ENCODE measurements at places on chromosomes 6 and 20.

DNA sequence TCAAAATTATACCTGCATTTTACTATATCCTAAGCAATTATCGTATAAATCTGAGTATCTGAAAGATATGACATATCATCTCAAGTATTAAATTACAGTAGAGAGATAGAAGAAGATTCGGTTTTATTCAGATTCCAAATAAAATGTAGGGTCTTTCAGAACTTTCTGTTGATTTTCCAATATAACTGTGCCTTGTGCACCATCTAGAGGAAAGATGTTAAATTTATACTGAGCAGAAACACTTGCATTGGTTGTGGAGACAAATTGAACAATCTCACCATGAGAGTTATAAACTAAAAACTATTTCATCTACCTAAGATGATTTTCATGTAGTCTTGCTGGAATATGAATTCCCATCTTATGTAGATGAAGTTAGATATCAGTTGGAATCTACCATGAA lies 26.8 kb upstream of the HSF2 start:
- H3K4me1 ChIP-seq: peaks cover 8% of the 10 kb centered on the region
- no peak overlapping the region for H3K27ac ChIP-seq
- no peak for DNase-seq
- H3K4me3 ChIP-seq: no peak overlapping the region
- no peaks in the 10 kb centered on the region for H3K36me3 ChIP-seq
- peaks cover 10% of the 10 kb centered on the region for H3K27me3 ChIP-seq

- peak overlapping the region; percentile 83 for H3K4me3 ChIP-seq
- no peaks in the 10 kb centered on the region for H3K27me3 ChIP-seq
- no peak for DNase-seq
- peaks cover 35% of the 10 kb centered on the region for H3K4me1 ChIP-seq
- peaks cover 11% of the 10 kb centered on the region for H3K36me3 ChIP-seq
Measured at GRCh38 chr20:326645-327185, 1.4 kb downstream of the SOX12 start.

DNA sequence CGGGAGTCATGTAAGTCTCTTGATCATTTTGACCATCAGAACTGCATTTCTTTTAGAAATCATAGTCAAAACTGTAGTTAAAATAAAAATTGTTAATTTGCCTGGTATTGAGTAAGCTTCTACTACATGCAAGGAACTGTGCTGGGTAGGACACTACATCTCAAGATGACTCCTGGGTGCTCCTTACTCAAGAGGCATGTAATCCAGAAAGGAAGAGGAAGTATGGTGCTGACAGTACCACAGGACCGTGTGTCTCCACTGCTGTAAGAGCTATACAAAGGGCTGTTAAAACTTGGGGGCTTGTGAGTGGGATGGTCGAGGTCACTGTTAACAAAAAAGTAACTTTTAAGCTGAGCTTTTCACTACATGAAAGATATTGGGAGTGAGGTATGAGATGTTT lies 508.3 kb upstream of the SOX4 start:
- no peaks in the 10 kb centered on the region for H3K4me1 ChIP-seq
- peaks cover 44% of the 10 kb centered on the region for H3K36me3 ChIP-seq

DNA sequence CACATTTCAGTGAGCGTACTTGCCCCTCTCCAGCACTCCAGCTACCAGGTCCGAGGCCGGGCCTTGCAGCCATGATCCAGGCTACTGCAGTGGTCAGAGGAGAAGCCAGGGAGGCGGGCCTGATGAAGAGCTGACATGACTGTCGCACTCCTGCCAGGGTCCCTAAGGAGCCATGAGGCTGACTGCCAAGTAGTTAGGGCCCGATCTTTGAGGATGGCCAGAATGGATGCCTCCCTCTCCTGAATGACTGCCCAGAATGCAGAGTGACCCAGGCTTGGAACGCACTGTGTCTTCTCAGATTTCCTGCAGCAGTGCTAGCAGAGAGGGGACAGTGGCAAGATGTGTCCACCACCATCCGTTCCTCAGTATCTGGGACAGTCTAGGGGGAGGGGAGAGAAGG lies 24.7 kb upstream of the LRFN2 start:
- H3K27ac ChIP-seq: no peak overlapping the region
- H3K4me1 ChIP-seq: no peaks in the 10 kb centered on the region
- no peak overlapping the region for H3K4me3 ChIP-seq
- no peaks in the 10 kb centered on the region for H3K36me3 ChIP-seq
- peaks cover 43% of the 10 kb centered on the region for H3K27me3 ChIP-seq
- no peak for DNase-seq

DNA sequence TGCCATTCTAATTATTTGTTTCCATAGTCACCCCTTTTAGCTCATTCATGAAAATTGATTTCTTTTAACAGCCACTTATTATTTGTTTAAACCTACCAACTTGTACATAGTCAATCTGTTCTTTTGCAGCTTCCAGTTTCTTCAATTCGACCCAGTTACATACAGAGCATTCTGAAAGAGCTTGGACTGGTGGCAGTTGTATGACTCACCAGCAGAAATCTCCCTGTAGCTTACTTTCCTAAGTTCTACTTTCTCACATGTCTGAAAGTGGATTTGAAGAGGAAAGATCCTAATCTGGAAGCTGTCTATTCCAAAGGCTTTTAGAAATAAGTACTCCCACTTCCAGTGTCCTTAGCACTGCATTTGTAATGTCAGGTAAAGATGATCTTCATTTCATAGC lies 447.9 kb downstream of the HTR1B start:
- DNase-seq: no peak
- H3K27me3 ChIP-seq: no peaks in the 10 kb centered on the region
- no peak overlapping the region for H3K4me3 ChIP-seq
- H3K4me1 ChIP-seq: no peaks in the 10 kb centered on the region
- H3K36me3 ChIP-seq: no peaks in the 10 kb centered on the region

GRCh38 chr6:38517005-38517404 lies 122.7 kb downstream of the BTBD9 start:
- H3K27ac ChIP-seq: no peak overlapping the region
- no peaks in the 10 kb centered on the region for H3K36me3 ChIP-seq
- no peak for DNase-seq
- H3K27me3 ChIP-seq: no peaks in the 10 kb centered on the region
- H3K4me3 ChIP-seq: no peak overlapping the region

GRCh38 chr6:165200178-165200577 lies 109.2 kb downstream of the C6orf118 start:
- H3K27ac ChIP-seq: no peak overlapping the region
- no peak for DNase-seq
- no peak overlapping the region for H3K4me3 ChIP-seq
- no peaks in the 10 kb centered on the region for H3K27me3 ChIP-seq
- H3K36me3 ChIP-seq: no peaks in the 10 kb centered on the region

DNA sequence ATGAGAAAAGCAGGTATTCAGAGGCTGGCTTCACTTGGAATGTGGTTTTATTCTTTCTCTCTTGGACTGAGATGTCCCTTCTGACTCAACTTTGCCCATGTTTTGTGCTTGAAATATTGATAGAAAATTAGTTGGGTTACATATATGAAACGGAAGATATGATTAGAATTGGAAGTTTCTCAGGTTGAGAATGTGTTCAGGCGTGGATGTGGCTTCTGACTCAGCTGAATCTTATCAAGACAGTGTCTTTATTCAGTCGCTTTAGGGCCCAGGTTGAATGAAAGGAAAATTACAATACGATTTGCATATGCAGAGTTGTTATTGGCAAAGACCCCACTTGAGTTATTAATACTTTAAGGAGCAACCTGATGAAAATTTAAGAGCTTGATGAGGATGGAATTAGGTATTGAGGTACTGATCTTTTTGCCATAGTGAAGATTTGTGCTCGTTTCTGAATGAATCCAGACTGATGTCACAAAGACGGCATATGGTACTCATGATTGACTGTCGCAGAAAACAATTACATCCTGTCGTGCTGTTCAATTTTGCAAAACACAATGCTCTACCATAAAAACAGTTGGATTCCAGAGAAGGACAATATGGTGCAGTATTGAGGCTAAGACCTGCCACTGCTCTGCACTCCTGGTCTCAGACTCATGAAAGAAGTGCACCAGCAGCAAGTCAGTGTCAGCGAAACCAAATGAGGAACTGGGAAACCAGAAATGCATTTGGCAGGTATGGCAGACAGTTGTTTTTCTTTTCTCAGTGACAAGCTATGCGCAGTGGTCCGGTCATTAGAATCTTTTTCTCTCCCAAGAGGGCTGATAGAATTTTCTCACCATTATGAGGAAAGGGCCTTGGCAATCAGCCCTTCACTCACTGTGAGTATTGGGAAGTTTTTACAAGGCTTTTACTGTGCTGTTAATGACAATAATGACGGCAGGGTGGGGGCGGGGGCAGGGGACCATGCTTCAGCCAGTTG lies 158.3 kb downstream of the DOK5 start:
- no peak overlapping the region for H3K27ac ChIP-seq
- H3K27me3 ChIP-seq: peaks cover 32% of the 10 kb centered on the region
- no peak overlapping the region for H3K4me3 ChIP-seq
- H3K36me3 ChIP-seq: no peaks in the 10 kb centered on the region
- no peak for DNase-seq
